Right cardiac atrium (tissue), 5 donors: ENCODE measurements at places on chromosomes 1 and 21. TPM values are rescaled to one million over a fixed set of nuclear protein-coding genes. Genes with fewer than 3 reads are reported as not detected.

Gene OSCP1
- total RNA-seq, result 7.3 TPM

Gene STUM
- total RNA-seq, result 0.47 TPM

Gene PLA2G4A
- 8.4 TPM for total RNA-seq

Gene GNG4
- total RNA-seq, result not detected

Gene OXCT2
- total RNA-seq, result 6.2 TPM

Gene LCE1E
- total RNA-seq, result not detected

Gene TCHH
- 0.11 TPM for total RNA-seq

Gene PRAMEF27
- total RNA-seq, result not detected

Gene CA6
- not detected for total RNA-seq

DNA sequence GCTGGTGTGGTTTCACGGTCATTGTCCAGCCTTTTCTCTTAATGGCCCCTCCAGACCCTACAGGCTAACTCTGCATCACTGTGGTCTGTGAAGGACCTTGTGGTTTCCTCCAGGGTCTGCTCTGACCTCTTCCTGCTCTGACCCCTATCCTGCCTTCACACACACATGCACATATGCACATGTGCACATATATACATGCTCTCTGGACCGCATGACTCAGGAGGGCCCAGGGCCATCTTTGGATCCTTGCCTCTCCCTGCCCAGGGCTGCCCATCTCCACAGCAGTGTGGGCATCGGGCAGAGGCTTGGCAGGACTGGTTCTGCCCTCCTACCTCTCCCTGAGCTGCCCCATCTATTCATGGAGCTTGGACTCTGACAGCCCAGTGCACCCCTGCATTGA, 510.9 kb downstream of the PTPRU start:
- no peak for DNase-seq

GRCh38 chr1:212256369-212256768, 28.8 kb upstream of the PPP2R5A start:
- no peak for DNase-seq

DNA sequence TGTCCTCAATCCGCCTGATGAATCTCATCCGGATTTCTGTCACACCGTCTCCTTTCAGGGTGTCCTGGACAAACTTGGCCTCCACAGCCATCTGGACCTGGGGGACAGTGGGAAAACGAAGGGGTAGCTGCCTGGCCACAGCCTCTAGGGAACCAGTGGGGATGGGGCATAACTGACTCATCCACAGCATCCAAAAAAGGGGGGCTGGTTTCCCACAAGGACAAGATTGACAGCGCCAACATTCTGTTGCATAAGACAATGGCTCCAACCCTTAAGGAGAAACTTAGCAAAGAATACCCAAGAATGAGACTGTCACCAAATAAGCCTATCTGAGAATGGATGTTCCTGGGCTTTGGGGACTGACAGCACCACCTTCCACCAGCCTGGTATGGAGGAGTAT, 12.1 kb downstream of the TRAPPC3 start:
- peak; percentile 19 for DNase-seq

GRCh38 chr1:192547501-192547900, 28.1 kb upstream of the RGS1 start:
- DNase-seq, result no peak

GRCh38 chr1:78619803-78620579, at the start of gene IFI44L:
Gene IFI44L (plus strand): TSS chr1:78620448. CDS start chr1:78627916, 7,468 bp downstream.
- peak; percentile 44 for DNase-seq

DNA sequence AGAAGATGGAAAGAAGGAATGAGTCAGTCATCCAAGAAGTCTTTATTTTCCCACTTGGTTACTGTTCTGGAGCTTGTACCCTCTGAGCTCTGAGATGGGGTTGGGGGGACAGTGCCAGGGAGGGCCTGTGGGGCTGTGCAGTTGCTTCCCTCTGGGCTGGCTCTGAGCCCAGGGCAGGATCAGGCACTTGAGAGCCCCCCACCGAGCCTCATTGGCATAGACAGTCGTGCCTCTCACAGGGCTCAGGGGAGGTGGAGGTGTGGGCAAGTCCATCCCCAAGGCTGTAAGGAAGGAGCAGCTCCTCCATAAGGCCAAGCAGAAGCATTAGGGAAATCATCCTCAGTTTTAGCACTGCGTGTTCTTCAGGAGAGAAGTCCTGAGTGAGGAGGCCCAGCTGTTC, 2.5 kb upstream of the ARL8A start:
- DNase-seq, result no peak

GRCh38 chr1:242205622-242206489, 207.0 kb upstream of the MAP1LC3C start:
- DNase-seq, result no peak

DNA sequence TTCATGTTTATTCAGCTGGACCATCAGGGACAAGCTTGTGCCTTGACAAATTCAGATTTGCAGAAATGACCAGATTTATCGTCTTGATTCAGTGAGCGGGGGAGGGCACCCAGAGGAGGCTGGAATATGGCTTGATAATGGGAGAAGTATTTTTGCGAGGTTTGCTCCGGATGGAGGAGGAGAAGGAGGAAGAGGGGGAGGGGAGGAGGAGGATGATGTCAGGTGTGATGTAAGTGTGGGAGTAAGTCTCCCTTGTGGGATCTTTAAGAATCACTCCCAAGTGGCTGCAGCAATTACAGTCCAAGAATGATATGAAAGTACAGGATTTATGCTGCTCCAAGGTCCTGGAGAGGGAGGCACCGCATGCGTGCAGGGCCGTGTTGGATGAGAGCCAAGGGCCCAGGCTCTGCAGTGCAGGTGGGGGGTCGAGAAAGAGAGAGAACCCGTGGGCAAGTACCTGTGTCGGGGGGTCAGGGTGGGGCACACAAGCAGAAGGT, 5.6 kb upstream of the ZNF496 start:
- DNase-seq, result peak; percentile 51

- peak; percentile 90 for DNase-seq
Observed at GRCh38 chr21:15309721-15310120, 244.9 kb upstream of the NRIP1 start.

DNA sequence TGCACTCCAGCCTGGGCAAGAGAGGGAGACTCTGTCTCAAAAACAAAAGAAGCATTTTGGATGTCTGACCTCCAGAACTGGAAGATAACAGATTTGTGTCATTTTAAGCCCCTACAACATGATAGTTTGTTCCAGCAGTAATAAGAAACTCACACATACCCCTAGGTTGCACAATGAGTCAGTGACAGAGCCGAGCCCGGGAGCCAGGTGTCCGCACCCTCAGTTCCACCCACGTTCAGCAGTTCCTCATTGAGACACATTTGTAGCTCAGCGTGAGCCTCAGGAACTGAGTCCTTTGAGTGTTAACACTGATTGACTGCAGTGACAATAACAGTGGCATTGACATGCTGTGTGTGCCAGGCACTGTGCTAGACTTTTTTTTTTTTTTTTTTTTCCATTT, 19.8 kb downstream of the LRRC38 start:
- DNase-seq, result no peak

GRCh38 chr1:182196897-182197870, 135.7 kb upstream of the ZNF648 start:
- peak; percentile 71 for DNase-seq

DNA sequence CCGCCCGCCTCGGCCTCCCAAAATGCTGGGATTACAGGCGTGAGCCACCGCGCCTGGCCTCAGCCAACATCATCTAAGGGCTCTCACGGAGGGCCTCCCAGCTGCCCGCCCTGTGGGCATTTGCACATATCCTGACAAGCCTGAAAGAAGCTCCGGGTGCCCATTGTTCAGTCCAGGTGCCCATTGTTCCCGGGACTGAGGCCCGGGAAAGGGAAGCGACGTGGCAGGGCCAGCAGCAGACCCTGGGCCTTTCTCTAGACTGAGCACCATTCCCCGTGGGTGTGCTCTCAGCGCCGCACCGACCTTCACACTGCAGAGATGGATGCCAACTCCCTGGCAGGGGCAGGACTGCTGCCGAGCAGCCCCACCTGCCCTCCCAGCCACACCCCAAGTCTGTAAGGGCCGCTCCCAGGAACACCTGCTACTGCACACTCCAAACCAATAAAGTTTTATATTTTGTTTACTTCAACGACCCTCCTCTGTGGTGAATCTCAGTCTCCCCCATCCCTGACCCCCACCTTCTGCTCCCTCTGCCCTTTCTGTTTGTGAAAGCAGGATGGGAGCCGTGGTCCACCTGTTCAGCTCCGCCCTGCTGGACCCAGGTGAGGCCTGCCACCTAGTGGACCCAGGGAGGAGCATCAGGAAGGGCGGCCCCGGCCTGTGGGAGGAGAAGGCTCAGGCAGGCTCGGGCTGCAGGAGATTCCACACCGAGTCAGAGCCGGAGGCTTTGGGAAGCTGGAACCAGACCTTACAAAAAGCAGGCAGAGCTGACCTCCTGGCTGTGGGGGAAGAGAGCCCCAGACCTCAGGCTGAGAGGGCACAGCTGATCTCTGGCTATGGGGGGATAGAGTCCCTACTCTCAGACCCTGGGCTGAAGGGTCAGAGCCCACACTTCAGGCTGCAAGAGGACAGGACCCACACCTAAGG, 1.1 kb upstream of the TMEM82 start:
- peak; percentile 89 for DNase-seq

GRCh38 chr21:43353282-43354025, 73.5 kb downstream of the SIK1 start:
- peak; percentile 7 for DNase-seq

DNA sequence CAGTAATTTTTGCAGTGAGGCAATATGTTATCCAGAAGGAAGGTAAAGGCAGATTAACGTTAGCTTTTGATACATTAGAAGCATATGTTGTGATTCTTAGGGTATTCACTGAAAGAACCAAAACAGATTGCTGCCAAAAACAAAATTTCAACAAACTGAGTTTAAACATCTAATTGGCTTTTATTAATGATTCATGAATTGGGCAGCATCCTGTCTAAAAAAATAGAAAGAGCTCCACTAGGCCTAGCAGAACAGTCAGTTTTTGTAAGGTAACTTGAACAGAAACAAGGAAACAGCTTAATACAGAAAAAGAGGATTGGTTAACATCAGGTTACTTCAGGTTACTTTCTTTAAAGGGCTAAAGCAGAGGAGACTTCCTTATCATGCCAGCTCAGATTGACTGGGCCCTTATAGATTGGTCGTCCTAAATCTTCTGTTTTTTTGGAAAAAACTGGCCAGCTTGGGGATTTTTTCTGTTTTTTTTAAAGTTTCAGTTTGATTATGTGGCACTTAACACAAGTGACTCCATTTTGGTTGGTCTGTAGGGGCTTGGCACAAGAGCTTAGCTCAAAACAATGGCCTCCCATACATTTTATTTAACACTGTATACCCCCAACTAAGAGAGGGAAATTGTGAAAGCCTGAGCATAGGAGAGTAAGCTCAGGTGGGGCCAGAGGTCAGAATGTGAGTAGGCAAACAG, 36.8 kb upstream of the GALNT2 start:
- DNase-seq, result no peak

DNA sequence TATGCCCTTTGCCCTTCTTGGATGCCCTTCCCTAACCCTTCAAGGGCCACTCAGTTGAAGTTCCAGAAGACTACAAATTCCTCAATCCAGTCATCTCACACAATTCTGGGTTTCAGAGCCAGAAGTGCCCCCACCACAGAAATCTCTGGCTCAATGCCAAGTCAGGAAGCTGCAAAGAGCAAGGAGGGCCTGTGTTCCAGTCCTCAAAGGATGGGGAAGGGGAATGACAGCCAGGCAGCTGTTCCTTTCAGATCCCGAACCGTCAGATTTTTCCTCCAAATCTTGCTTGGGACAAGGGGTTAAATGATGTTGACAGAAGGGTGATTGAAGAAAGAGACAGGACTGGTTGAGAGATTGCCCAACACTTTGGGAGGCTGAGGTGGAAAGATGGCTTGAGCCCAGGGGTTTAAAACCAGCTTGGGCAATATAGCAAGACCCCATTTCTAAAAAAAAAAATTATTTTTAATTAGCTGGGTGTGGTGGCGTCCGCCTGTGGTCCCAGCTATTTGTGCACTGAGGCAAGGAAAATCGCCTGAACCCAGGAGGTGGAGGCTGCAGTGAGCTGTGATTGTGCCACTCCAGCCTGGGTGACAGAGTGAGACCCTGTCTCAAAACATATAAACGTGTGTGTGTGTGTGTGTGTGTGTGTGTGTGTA, 716 bp upstream of the HPDL start:
- no peak for DNase-seq

DNA sequence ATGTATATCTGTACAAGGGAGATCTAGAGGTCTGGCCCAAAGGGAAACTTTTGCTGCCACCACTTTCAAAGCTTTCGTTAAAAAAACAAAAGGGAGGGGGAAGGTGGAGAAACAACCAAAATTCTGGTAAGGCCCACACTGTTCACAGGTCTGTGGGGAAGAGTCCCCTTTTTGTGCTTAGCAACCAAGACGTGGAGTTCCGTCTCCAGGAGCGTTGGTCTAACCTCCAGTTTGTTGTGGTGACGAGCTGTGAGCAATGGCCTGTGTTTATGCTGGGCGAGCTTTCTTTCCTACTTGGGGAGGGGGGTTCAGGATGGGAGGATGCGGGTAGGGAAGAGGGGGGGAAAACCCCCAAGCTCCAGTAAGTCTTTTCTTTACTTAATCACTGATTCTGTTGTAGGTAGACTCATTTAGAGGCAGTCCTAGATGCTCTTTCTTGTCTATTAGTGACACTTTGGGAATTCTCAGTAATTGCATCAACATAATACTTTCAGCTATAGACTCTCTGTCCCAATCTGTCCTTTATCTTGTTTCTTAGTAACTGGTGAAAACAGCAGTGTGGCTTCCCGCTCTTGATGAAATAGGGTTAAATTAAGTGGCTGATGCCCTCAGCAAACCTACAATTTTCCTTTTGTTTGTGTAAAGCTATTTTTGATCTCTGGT, 1.5 kb downstream of the HIPK1 start:
- DNase-seq, result no peak

GRCh38 chr21:26169061-26169610, 1.4 kb downstream of the APP start:
- DNase-seq, result no peak
